Stimulated activated CD8-positive, alpha-beta memory T cell treated with anti-CD3 and anti-CD28 coated beads, Interleukin-15, amount 100 ng/mL, for 4 hours (primary cell): ENCODE measurements at places on chromosomes 5 and 9.

- no peak for DNase-seq
These were observed 66.6 kb downstream of the C9orf152 start for GRCh38 chr9:110141227-110141793.

DNA sequence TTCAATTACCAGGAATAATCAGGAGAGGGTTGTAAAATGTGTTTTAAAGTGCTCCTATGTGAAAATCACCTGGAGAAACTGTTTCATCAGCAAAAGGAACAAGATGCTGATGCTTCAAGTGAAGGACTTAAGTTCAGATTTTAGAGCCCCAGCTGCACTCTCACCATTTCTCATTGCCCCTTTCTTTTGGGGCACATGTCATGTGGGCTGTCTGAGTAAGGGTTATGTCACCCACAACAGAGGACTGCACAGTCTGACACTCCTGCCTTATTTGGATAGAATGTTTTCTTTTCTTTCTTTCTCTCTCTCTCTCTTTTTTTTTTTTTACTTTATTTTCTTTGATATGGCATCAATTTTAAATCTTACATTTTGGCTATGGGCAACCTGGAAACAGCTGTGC, 204.1 kb upstream of the EFNA5 start:
- DNase-seq, result no peak

GRCh38 chr9:78515108-78515507, 218.2 kb downstream of the PSAT1 start:
- DNase-seq, result no peak

DNA sequence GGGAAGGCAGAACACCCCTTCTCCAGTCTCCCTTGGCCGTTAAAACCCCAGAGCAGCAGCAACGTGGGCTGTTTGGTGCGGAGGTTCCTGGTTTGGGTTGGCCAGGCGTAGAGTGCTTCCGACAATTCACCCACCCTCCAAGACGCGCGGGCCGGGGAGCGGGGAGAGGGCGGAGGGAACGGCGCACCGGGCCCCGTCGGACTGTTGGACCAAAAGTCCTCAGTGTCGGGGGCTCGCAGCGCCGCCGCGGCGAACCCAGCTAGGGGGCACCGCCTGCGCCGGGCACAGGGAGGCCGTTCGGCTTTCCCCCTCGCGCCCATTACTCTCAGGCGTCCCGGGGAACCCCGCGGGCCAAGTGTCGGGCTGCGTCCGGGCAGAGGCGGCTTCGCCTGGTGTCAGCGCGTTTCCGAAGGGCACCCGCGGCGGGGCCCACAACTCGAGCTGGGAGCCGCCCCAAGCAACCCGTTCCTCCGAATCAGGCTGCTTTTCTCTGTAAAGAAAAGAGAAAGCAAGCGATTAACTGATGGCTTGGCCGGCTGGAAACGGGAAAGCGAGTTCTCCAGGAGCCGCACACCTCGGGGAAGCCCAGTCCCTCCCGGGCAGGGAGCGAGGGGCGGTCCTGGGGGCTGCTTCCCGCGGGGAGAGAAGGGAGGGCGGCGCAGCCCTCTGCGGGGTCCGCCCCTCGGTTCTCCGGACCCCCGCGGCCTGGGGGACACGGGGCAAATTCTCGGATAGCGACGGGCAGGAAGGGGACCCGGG, 145.5 kb downstream of the ERCC6L2 start:
- no peak for DNase-seq
